ENCODE measurements at places on chromosomes 7 and 10. TPM values are rescaled to one million over a fixed set of nuclear protein-coding genes. Genes with fewer than 3 reads are reported as not detected.

GRCh38 chr7:2663121-2663886 is 24.7 kb upstream of the AMZ1 start:
- DNase-seq = no peak

DNA sequence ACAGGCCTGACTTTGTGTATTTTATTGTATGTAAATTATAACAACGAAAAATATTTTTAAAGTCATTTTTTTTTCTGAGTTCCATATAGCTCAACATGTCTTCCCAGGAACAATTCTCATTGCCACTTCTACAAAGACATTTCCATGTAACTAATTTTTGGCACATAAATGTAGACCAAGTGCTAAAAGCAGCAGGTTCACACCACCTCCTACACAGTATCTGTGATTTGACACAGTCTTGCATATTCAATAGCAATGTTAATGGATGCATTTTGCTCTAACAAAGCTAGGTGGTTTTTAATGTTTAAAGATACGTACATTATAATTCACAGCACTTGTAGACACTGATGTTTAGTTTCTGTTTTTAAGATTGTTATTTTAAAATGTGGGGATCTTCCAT is 346.5 kb downstream of the GPAM start:
- no peak for DNase-seq

GRCh38 chr10:75623310-75624093 is 192.1 kb downstream of the LRMDA start:
- DNase-seq = no peak

DNA sequence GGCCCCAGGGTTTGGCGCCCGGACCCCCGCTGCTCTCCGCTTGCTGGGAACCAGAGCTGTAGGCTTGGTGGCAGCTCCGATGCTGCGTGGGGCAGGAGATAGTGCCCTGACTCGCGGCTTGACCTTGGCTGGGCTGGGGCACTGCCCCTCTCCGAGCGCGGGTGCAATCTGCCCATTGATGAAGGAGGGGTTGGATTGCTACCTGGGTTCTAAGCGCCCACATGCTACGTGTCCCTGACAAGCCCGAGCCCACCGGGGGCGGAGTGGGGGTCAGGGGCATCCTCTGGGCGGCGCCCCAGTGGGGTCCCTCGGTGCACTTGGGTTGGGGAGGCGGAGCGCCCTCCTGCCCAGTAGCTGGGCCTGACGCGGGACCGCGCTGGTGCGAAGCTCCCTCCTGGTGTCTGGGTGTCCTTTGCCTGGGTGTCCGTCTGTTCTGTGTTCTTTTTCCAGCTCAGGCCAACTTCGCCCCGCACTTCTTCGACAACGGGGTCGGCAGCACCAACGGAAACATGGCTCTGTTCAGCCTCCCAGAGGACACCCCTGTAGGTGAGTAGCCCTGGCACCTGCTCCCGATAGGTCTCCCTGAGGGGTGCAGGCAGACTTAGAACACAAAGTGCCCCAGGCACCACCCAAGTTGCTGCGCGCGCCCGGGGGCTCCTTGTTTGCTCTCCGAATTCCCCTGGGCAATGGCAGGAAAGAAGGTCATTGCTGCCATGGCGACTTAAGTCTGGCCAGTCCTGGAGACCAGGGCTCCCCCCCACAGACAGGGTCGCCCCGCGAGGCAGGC is 900 bp downstream of the CDHR1 start:
- DNase-seq = no peak

DNA sequence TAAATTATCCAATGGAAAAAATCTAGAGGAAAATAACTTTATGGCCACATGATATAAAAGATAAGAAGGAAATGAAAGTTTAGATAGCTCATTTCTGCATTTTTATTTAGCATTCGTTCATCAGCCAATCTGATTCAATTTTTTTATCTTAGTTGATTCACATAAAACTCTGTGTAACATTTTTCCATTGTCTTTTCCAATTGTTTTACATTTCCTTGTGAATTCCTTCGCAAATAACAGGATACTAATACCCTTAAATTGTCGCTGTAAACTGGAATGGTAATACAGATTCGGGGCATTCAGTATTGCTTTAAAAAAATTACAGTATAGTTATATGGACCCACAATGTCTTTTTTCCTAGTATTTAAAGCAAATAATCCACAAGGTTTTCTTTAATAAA is 136.4 kb downstream of the CUBN start:
- no peak for DNase-seq

DNA sequence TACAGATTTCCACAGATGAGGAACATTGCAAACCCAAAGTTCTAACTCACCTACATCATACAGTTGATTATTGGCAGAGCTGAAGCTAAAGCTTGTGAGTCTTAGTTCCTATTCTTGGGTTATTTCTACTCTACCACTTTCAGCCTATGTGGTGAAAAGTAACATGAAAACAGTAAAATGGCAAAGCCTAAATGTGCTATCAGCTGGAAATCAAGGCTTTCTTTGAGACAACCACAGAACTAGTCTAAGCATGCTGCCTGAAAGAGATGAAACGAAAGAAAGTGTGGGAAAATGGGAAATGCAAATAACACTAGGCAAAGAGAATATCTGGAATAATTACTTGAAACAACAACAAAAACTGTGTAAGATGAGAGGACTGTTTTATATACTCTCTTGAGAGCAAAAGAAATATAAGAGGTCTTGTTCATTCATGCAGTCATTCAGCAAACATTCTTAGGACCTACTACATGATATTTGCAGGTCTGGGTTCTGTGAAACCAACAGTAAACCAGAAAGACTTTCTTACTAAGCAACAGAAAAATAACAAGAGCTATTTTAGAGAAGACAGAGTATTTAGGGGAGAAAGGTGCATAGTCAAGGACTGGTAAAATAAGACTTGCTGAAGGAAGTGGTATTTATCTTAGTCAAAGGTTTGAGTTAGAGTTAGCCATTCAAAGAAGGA is 437.1 kb downstream of the HTR7 start:
- no peak for DNase-seq

Gene INHBA
- not detected for total RNA-seq

Gene IGFBP1
- total RNA-seq = not detected

Gene PPP1R9A
- total RNA-seq = not detected

Gene PLEKHS1
- total RNA-seq = not detected

Gene ERV3-1
- total RNA-seq = 8.9 TPM

Gene CALCR
- not detected for total RNA-seq

Gene HABP2
- not detected for total RNA-seq

Gene PRLHR
- total RNA-seq = not detected

Gene SPDYE6
- not detected for total RNA-seq

Gene CPA2
- total RNA-seq = not detected

All from activated naive CD4-positive, alpha-beta T cell treated with anti-CD3 and anti-CD28 coated beads for 36 hours (primary cell).